ENCODE measurements at places on chromosomes 4 and X.

GRCh38 chr4:99715286-99715685 is 57.7 kb upstream of the C4orf54 start:
- no peak for DNase-seq

DNA sequence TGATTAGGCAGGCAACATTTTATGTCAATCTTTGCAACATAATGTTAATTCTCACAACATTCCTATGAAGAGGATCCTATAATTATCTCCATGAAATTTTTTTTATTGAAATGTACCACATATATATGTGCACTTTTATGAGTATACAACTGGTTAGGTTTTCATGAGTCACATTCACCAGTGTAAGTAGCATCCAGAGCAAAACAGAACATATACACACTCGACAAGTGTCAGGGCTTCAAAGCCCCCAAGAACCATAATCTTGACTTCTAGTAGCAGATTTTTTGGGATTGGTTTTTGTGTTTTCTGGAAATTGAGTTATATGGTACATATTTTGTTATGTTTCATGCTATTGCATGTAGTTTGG is 62.4 kb downstream of the ARHGAP10 start:
- no peak for DNase-seq

- no peak for DNase-seq
Observed at GRCh38 chr4:177087499-177087898, 222.2 kb upstream of the NEIL3 start.

DNA sequence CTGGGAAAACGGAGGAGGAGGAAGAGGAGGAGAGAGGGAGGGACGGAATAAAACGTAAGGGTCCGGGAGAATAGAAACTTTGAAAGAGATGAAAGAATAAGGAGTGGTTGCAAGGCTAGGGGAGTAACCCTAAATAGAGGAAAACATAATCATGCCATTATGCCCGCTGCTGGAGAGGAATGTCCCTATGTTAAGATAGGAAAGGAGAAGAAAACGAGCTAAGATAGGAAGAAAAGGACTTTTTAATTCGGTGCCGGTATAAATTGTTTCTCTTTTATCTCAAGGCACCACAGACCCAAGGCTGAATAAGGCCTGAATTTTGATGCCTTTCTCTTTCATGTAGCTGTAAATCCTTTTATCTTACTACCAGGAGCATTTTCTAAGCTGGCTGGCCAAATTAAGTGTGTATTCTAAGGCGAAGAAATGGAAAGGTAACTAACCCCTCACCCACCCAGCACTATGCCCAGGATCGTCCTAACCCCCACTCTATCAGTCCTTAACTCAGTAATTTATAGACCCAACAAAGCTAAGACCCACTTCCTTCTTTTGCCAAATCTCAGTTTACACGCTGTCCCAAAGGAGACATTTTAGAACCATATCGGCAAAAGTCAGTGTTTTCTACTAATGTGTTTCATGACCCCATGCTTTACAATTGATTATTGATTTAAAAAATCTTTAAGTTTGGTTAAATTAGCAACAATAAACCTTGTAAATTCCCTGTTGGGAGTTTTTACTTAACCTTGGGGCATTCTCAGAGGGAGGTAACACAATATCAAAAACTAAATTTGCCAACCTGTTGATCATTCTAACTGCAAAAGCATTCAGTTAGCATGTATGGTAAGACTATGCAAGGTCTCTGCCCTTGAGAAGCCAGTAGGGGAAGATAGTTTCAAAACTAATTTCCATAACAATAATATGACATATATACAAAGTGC is 1.1 kb upstream of the CUL4B start:
- DNase-seq: no peak
